ENCODE measurements at places on chromosomes 7 and 10. TPM values are rescaled to one million over a fixed set of nuclear protein-coding genes. Genes with fewer than 3 reads are reported as not detected.

GRCh38 chr7:92876836-92877235 is 40.5 kb upstream of the CDK6 start:
- DNase-seq, result no peak
- no peak overlapping the region for H3K27ac ChIP-seq
- H3K36me3 ChIP-seq, result no peaks in the 10 kb centered on the region
- no peaks in the 10 kb centered on the region for H3K27me3 ChIP-seq
- no peak overlapping the region for H3K4me3 ChIP-seq

GRCh38 chr10:110474826-110475225 is 22.9 kb upstream of the DUSP5 start:
- no peak overlapping the region for H3K27ac ChIP-seq
- H3K36me3 ChIP-seq, result no peaks in the 10 kb centered on the region
- DNase-seq, result no peak
- H3K27me3 ChIP-seq, result peaks cover 2% of the 10 kb centered on the region
- H3K4me1 ChIP-seq, result no peaks in the 10 kb centered on the region

DNA sequence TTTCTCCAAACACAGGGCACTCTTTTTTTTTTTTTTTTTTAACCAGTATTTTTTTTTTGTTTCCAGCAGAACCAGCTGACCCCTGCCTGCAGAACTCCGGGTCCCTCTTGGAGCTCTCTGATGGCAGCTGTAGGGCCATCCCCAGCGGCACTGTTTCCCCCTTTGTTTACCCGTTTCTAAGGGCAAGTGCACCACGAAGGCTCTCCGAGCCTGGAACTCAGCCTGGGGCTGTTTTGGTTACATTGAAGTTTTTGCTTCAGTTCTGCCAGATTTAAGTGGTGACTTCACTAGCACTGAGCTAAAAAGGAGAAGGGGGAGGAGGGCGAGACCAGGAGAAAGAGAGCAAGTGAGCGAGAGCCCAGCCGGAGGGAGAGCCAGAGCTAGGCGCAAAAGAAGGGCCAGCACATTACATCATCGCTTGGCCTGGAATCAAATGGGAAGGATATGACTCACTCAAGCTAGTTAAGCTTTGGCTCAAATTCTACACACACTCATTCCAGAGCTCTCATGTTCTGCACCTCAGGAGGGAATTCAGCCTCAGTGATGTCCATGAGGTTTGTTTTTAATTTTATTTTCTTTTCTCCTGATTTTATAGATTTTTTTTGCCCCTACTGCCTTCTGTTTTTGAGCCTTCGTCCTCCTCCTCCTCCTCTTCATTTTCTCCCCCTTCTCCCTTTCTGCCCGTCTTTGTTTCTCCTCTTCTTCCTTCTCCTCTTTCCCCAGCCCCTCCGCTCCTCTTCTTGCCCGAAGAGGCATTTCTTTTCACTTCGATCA is 272.3 kb downstream of the TRIL start:
- H3K27ac ChIP-seq, result peak overlapping the region; percentile 100
- H3K4me3 ChIP-seq, result peak overlapping the region; percentile 72
- H3K27me3 ChIP-seq, result no peaks in the 10 kb centered on the region
- peaks cover 47% of the 10 kb centered on the region for H3K4me1 ChIP-seq
- DNase-seq, result peak; percentile 100

DNA sequence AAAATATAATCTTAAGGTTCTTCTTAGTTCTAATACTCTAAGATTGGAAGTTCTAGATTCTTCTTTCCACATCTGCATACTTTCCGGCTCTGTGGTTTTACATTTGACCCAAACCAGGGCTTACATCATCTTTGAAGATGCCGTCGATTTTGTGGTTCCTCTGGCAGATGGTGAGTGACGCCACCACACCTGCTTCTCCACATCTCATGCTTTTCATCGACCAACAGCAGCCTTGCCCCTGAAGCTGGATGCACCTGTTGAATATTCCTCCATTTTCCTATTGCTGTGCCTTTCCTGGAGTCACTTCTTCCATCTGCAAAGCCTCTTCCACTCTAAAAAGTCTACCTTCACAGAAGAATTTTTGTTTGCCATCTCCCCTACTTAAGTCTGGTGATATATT is 121.3 kb downstream of the PRKCQ start:
- DNase-seq, result no peak
- no peak overlapping the region for H3K27ac ChIP-seq
- H3K36me3 ChIP-seq, result peaks cover 12% of the 10 kb centered on the region
- no peak overlapping the region for H3K4me3 ChIP-seq
- H3K27me3 ChIP-seq, result no peaks in the 10 kb centered on the region

DNA sequence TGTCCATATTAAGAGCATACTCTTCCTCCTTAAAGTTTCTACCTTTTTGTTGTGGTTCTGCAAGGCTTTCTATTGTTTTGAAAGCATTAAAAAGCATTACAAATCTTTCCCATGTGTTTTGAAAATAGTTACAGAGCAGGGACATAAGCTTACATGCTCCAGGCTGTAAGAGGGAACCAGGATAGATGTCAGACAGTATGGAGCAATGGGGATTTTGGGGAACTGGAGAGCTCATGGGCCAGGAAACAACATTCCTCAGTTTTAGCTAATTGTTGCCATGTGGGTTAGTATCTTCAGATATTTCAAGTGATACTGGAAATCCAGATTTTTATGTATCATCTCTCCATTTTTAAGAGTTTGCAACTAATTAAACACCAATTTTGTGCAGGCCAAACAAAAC is 3.5 kb downstream of the MDFIC start:
- no peak for DNase-seq
- H3K27ac ChIP-seq, result no peak overlapping the region
- peaks cover 6% of the 10 kb centered on the region for H3K4me1 ChIP-seq

GRCh38 chr7:42639930-42640329 is 271.9 kb downstream of the C7orf25 start:
- H3K4me3 ChIP-seq, result no peak overlapping the region
- no peaks in the 10 kb centered on the region for H3K36me3 ChIP-seq
- no peaks in the 10 kb centered on the region for H3K27me3 ChIP-seq
- no peak for DNase-seq
- no peaks in the 10 kb centered on the region for H3K4me1 ChIP-seq

- H3K4me3 ChIP-seq, result no peak overlapping the region
- H3K27ac ChIP-seq, result no peak overlapping the region
- no peak for DNase-seq
Observed at GRCh38 chr7:3215624-3216585, 85.1 kb upstream of the SDK1 start.

- H3K27ac ChIP-seq, result peak overlapping the region; percentile 90
- H3K36me3 ChIP-seq, result no peaks in the 10 kb centered on the region
- H3K4me1 ChIP-seq, result peaks cover 10% of the 10 kb centered on the region
- H3K4me3 ChIP-seq, result peak overlapping the region; percentile 99
- H3K27me3 ChIP-seq, result no peaks in the 10 kb centered on the region
Observed at GRCh38 chr10:73625004-73625883, 16.0 kb downstream of the MYOZ1 start.

DNA sequence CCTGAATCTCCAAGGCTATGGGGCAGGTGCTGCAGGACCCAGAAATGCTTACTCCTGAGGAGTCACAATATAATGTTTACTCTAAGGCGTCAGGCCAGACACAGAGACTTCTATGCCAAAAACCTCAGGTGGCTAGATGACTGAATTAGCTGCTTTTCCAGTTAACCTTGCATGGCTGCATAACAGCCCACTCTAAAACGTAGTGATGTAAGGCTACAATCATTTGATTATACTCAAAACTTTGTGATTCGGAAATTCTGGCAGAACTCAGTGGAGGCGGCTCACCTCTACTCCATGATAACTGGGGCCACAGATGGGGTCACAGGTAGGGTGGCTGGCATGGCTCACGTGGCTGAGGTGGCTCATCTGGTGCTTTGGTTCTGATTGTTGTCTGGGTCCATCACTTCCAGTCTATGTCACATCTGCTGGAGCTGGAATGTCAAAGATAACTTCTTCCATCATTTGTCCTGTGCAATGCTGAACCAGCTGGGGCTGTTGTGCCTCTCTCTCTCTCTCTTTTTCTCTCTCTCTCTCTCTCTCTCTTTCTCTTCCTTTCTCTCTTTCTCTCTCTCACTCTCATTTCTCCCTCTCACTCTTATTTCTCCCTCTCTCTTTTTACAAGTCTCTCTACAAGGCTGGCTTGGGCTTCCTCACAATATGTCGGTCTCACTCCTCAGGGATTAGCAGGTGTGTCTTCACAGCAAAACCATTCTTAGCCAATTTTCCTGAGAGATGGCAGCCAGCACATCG is 11.8 kb downstream of the TMEM72 start:
- H3K4me1 ChIP-seq, result peaks cover 24% of the 10 kb centered on the region
- H3K36me3 ChIP-seq, result no peaks in the 10 kb centered on the region
- DNase-seq, result no peak

DNA sequence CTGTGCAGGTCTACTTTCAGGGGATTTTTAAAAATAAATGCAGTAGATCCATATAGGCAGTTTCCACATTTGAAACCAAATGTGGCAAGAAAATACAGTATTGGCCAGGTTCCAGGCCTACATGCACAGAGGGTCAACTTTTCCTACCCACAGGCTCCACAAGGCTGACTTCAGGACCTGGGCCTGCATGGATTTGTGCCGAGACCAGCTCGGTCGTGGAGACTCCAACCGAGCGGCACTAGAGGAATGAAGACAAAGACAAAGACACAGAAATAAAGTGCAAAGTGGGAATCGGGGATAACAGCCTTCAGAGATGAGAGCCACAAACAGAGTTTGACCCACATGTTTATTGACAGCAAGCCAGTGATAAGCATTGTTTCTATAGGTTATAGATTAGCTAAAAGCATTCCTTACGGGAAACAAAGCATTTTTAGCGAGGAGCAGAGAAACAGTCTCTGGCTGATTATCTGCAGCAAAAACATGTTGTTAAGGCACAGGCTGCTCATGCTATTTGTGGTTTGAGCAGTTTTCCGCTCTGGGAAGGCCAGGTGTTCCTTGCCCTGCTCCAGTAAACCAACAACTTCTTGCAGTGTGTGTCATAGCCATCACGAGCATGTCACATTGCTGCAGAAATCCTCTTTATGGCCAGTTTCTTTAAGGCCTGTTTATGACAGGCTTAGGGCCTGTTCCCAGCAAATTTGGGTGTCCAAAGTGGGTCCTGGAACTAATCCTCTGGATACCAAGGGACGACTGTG is 52.6 kb downstream of the ZNF37A start:
- no peak for DNase-seq
- H3K27me3 ChIP-seq, result no peaks in the 10 kb centered on the region
- no peak overlapping the region for H3K27ac ChIP-seq
- no peaks in the 10 kb centered on the region for H3K36me3 ChIP-seq

GRCh38 chr7:87784424-87784823 is 91.7 kb downstream of the SLC25A40 start:
- DNase-seq, result no peak
- H3K27ac ChIP-seq, result no peak overlapping the region

DNA sequence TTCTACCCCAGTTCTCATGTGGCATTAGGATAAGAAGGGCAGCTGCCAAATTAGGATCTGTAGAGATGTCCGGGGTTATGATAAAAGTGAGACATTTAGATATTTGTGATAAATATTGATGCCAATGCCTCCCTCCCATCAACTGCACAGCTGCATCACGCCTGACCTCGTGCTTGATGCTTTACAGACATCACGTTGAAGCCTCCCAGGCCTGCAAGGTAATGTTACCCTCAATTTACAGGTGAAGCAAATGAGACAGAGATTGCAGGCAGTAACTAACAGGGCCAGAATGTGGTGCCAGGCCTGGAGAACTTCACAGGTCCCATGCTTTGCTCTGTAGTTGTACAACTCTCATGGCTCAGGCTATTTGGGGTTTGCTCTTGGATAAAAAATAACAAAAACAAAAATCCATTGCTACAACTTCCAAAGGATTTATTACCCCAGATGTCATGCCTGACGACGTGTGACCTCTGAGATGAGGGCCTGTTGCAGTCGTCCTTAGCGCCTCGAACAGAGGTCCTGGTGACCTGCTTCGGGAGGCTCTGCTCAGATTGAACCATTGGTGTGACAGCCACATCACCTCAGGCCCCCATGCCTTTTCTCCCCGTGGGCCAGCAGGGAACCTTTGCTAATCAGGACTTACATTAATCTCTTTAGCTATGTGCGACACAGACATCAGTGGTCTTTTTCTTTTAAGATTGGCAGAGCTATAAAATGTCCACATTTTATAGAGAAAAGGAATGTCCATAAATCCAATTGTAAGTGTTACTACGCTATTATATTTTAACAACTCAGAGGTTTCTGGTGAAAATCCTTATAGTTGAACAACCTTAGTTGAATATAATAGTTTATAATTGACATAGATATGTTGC is 169.3 kb downstream of the ADAM12 start:
- no peak overlapping the region for H3K27ac ChIP-seq
- peaks cover 30% of the 10 kb centered on the region for H3K4me1 ChIP-seq
- H3K4me3 ChIP-seq, result no peak overlapping the region
- DNase-seq, result no peak

- no peak overlapping the region for H3K27ac ChIP-seq
- H3K4me3 ChIP-seq, result no peak overlapping the region
- H3K4me1 ChIP-seq, result peaks cover 26% of the 10 kb centered on the region
- peaks cover 15% of the 10 kb centered on the region for H3K36me3 ChIP-seq
- DNase-seq, result no peak
- H3K27me3 ChIP-seq, result no peaks in the 10 kb centered on the region
Observed at GRCh38 chr7:47314248-47314647, 267.7 kb downstream of the TNS3 start.

- peak overlapping the region; percentile 72 for H3K27ac ChIP-seq
- peak; percentile 89 for DNase-seq
- peaks cover 13% of the 10 kb centered on the region for H3K4me1 ChIP-seq
- no peaks in the 10 kb centered on the region for H3K36me3 ChIP-seq
- H3K27me3 ChIP-seq, result no peaks in the 10 kb centered on the region
- H3K4me3 ChIP-seq, result no peak overlapping the region
Observed at GRCh38 chr7:102891693-102892261, 21.0 kb upstream of the LRRC17 start.

GRCh38 chr7:87627634-87627994 is 584 bp upstream of the RUNDC3B start:
- no peaks in the 10 kb centered on the region for H3K36me3 ChIP-seq
- peaks cover 21% of the 10 kb centered on the region for H3K27me3 ChIP-seq
- peaks cover 15% of the 10 kb centered on the region for H3K4me1 ChIP-seq

Gene WDFY4
- polyA plus RNA-seq, result 3.9 TPM

Gene ZPBP
- not detected for polyA plus RNA-seq

Gene HMX3
- polyA plus RNA-seq, result not detected

Data from muscle of leg (tissue), 16 donors.